Muscle of leg (tissue), 16 donors: ENCODE measurements at places on chromosomes 7 and 10.

- H3K27me3 ChIP-seq, result no peaks in the 10 kb centered on the region
- DNase-seq, result no peak
- peaks cover 4% of the 10 kb centered on the region for H3K4me1 ChIP-seq
These were observed 101.2 kb downstream of the DNMBP start for GRCh38 chr10:99908512-99908911.

DNA sequence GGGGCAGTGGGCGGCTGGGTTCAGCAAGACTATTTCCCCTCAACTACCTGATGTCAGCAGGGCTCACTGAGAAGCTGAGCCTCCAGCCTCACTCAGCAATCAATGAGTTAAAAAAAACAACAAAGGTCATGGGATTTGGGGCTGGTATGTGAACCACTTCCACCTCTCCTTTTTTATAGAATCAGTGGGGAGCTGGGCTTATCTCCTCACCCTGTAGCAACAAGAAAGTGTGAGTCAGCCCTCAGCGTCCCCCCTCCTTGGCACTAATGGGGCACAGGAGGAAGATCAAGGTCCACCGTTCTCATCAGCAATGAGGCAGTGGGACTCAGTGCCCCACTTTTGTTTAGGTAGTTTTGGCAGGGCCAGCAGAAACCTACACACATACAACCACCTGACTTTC, 823.5 kb upstream of the POM121L12 start:
- no peak overlapping the region for H3K4me3 ChIP-seq
- no peaks in the 10 kb centered on the region for H3K27me3 ChIP-seq
- no peaks in the 10 kb centered on the region for H3K4me1 ChIP-seq
- DNase-seq, result no peak
- H3K36me3 ChIP-seq, result no peaks in the 10 kb centered on the region

DNA sequence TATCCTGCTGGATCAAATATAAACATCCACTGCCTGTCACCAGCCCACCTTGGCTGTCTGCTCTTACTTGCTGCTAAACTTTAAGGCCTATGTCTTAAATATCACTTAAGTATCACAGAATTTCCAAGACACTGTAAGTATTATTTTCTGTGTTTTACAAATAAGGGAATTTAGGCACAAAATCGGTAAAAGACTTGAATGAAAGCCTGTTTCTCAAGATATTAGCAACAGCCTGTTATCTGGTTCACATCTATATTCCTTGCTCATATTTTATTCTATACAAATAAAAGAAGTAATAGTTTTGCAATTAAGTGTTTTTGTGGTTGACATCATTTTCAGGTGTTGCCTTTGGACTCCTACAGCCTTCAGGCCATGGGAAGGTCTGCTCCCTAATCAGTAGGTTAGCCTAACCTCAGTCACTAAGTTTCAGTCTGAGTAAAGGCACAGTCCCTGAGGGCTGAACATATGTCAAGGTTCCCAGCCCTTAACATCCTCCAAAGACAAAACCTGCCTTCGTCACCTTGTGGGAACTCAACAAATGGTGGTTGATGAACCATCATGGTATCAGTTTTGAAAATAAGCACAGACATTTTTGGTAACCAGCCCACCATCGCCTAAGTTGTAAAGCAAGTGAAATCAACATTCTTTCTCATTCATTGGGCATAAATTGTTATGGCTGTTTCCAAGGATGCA, 127.1 kb downstream of the CREB5 start:
- H3K27ac ChIP-seq, result no peak overlapping the region
- H3K4me3 ChIP-seq, result no peak overlapping the region
- DNase-seq, result no peak
- H3K27me3 ChIP-seq, result no peaks in the 10 kb centered on the region
- H3K36me3 ChIP-seq, result no peaks in the 10 kb centered on the region
- H3K4me1 ChIP-seq, result peaks cover 12% of the 10 kb centered on the region

GRCh38 chr7:16261100-16261499, 160.2 kb downstream of the CRPPA start:
- DNase-seq, result no peak
- H3K4me3 ChIP-seq, result no peak overlapping the region
- H3K4me1 ChIP-seq, result no peaks in the 10 kb centered on the region
- no peaks in the 10 kb centered on the region for H3K27me3 ChIP-seq
- no peak overlapping the region for H3K27ac ChIP-seq

GRCh38 chr10:68897336-68897741, 3.8 kb upstream of the DDX50 start:
- DNase-seq, result peak; percentile 88
- H3K27me3 ChIP-seq, result no peaks in the 10 kb centered on the region
- H3K4me3 ChIP-seq, result no peak overlapping the region
- H3K36me3 ChIP-seq, result no peaks in the 10 kb centered on the region
